ENCODE measurements at places on chromosomes 6 and 20. TPM values are rescaled to one million over a fixed set of nuclear protein-coding genes. Genes with fewer than 3 reads are reported as not detected.
A peak's percentile ranks its signal among the peaks of the same experiment; 100 is the strongest.

The KCNK15 gene
- not detected for total RNA-seq

The SNAP25 gene
- 11.9 TPM for total RNA-seq

The TBXT gene
- not detected for total RNA-seq

The UTRN gene
- total RNA-seq, result 93.3 TPM

The AARS2 gene
- 7.3 TPM for total RNA-seq

The ZBP1 gene
- 3.0 TPM for total RNA-seq

The SLC22A7 gene
- total RNA-seq, result not detected

The FRK gene
- total RNA-seq, result 1.3 TPM

The SLC35F1 gene
- total RNA-seq, result not detected

The CCDC170 gene
- not detected for total RNA-seq

The C2 gene
- 2.9 TPM for total RNA-seq

The HLA-DQA1 gene
- not detected for total RNA-seq

The SYNCRIP gene
- 71.3 TPM for total RNA-seq

The TOP1 gene
- total RNA-seq, result 20.1 TPM

GRCh38 chr20:49853640-49854039 is 41.0 kb downstream of the SLC9A8 start:
- peak; percentile 97 for DNase-seq

- peak; percentile 44 for DNase-seq
Observed at GRCh38 chr20:49115564-49115963, 69.5 kb downstream of the CSE1L start.

- no peak for DNase-seq
Observed at GRCh38 chr20:18101125-18101810, 36.4 kb upstream of the KAT14 start.

DNA sequence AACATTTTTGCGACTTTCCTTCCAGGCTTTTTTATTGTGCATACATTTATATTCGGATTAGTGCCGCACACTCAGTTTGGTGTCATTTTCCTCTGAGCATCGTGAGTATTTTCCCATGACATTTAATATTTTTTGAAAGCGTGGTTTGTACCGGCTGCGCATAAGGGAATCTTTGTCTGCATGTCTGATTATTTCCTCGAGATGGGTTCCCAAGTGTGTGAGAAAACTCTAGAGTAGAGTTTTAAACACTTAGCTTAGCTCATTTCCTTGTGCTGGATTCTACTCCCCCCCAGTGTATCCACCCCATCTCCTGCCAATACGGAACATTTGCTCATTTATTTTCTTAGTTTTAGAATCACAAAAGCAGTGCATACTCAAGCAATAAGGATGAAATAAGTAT is 94.3 kb downstream of the CDC5L start:
- no peak for DNase-seq

- DNase-seq, result peak; percentile 45
Observed at GRCh38 chr6:163405412-163406309, 8.9 kb upstream of the QKI start.

DNA sequence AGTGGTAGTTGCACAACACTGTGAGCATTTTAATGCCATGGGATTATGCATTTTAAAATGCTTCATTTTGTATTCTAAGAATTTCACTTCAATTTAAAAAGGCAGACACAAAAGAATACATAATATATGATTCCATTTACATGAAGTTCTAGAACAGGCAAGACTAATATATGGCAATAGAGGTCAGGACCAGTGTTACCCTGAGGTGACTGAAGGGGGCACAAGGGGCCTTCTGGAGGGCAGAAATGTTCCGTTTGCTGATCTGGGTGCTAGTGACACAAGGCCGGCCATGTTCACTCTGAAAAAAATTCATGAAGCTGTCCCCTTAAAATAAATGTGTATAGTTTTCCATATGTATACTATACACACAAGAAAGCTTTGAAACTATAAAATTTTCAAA is 28.5 kb downstream of the TASP1 start:
- DNase-seq, result no peak

- no peak for DNase-seq
Observed at GRCh38 chr20:51667002-51667408, 101.2 kb downstream of the ATP9A start.

- DNase-seq, result no peak
Observed at GRCh38 chr6:150719099-150719766, 119.5 kb downstream of the PLEKHG1 start.

- peak; percentile 90 for DNase-seq
Observed at GRCh38 chr6:85498596-85499258, 48.8 kb downstream of the NT5E start.

GRCh38 chr20:47220161-47220582 is 136.3 kb downstream of the ZMYND8 start:
- peak; percentile 49 for DNase-seq

DNA sequence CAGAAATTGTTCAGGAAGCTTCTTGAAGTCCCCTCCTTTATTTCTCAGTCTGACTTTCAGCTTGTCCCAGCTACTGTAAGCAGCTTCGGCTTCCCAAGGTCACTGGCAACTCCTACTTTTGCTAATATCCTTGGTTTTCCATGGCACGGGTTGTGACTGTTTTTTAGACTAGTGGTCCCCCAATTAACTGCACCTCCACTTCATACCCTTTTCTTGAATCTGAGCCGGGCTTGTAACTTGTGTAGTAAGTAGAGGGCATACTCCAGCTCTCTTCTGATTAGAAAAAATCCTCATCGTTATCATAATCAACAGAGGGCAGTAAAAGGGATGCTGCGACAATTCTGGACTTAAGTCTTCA is 162.3 kb upstream of the TNFAIP3 start:
- no peak for DNase-seq

DNA sequence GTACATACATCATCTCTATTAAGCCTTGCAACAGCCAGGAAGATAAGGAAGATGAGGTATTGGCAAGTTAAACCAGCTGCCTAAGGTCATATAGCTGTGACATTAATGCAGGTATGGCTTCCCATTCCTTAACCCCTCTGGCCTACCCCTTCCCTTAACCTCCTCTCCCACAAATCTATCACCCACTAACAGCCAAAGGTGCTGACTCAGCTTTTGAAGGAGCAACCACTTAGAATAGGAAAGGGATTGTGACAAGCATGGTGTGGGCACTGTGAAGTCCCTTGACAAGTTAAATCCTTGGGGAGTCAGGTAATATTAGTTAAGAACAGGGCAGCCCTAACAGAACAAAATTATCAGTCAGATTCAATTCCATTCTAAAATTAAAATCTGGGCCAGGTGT is 5.4 kb upstream of the SH3BGRL2 start:
- DNase-seq, result no peak

GRCh38 chr20:44008806-44009678 is 94.4 kb downstream of the TOX2 start:
- DNase-seq, result no peak

DNA sequence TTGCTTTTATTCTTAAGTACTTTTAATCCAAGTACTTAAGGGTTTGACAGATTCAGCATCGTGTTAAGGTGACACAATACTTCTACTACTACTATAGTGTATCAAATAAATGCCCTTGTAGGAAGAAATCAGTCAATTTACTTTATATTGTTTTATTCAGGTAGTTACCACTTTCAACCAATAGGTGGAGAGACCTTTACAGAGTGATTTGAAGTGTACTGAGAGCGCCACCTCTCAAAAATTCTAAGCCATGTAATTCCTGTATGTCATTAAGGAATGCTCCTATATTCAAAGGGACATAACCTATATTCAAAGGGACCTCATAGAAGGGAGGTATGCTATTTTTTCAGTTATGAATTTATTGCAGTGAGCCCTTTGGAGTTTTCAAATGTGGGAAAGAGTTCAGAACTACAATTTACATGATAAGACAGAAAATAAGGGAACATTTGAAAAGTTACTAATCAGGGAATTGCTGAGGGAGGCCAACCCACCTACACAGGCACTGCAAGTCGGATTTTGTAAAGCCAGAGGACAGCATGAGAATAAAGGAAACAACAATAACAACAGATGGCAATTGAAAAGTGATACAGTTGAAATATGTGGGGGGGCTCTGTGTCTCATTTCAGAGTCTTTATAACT is 955.6 kb downstream of the TBC1D32 start:
- peak; percentile 39 for DNase-seq

DNA sequence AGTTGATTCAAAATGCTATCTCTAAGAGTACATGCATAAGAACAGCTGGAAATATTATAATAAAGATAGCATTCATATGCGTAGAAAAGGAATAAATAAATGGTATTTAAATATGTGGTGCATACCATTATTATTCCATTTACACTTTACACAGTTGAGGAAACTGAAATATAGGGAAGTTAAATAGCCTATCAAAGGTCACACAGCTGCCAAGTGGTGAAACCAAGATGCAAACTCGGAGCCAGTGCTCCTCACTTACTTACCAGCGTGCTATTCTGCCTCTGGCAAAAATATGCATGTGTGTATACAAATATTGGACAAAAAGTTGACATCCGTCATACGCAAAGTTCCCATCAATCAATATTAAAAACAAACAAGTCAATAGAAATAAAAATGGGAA is 22.3 kb upstream of the ANKEF1 start:
- no peak for DNase-seq

DNA sequence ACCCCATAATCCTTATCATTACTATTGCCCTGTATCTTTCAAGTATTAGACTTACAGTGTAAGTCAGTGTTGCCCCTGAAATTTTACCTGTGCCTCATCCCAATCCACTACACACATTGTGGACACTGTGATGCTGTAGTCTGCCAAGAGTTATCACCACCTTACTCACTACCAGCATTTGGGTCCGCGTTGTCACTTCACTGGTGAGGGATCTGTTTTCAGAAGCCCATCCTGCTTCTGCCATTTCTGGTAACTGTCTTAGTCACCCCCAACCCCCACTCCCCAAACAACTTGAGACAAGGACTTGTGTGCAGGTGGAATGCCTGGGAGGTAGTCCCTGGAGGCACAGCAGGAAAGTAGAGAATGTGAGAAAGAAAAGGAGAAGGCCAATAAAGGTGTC is 6.0 kb upstream of the RAB44 start:
- no peak for DNase-seq

GRCh38 chr6:107965746-107966145 is 7.7 kb upstream of the SEC63 start:
- peak; percentile 86 for DNase-seq

GRCh38 chr6:149007846-149008245 is 261.0 kb downstream of the UST start:
- no peak for DNase-seq

DNA sequence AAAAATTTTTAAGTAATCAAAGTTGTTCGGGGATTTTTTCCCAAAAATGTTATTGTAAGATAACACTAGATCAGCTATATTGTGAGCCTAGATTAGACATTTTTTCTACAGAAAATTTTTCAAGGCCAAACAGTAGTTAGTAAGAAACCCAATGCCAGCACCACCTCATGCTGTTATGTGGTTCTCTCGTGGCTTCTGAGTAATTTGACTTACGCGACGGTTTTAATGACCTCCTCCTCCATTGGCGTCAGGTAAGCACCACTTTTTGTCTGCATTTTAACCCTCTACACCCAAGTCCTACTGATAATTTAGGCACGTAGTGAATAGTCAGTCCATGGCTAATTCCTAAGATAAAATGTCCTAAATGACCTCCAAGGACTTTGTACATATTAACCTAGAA is 9.7 kb downstream of the RPS6KA2 start:
- DNase-seq, result no peak

DNA sequence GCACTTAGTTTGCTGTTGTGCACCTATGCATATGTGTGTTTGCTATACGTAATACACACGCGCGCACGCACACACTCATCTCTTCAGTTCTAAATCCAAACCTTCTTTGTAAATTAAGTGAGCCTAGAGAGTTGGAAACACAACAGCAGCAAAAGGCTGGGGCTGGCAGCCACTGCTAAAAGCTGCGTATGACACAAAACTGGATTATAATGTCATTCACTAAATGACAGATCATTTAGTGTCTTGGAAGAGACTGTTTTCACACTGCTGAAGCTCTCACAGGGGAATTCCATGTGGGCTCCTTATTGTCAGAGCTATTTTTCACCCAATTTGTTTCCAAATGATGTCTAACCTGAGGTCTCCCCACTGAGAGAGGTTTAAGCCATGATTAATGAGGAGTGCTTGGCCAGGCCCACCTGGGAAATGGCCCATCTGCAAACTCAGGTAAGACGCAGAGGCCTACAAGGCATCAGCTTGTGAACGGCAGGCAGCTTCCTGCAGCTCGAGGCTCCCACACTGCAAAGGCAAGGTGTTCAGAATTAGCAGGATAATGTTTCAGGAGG is 94.2 kb downstream of the OLIG3 start:
- no peak for DNase-seq

DNA sequence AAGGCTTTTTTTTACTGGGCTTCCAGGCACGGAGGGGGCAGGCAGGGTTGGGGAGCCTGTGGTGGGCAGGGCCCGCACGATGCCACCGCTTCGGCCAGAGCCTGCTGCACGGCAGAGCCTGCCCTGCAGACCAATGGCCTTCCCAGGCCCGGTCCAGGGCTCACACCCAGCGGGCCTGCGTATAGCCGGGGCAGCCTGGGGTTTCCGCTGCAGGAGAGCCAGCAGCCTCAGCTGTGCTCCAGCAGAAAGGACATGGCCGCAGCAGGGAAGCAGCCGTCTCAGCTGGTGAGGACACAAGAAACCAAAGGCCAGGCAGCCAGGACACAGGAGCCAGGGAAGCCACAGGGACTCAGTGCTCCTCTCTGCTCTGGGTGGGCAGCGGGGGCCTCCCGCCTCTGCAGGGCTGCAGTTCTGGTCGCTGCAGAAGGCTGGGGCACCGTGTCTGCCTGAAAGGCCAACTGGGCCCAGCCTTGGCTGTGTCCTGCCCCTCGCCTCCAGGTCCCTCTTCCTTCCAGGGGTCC is 90.6 kb downstream of the TTLL2 start:
- no peak for DNase-seq

DNA sequence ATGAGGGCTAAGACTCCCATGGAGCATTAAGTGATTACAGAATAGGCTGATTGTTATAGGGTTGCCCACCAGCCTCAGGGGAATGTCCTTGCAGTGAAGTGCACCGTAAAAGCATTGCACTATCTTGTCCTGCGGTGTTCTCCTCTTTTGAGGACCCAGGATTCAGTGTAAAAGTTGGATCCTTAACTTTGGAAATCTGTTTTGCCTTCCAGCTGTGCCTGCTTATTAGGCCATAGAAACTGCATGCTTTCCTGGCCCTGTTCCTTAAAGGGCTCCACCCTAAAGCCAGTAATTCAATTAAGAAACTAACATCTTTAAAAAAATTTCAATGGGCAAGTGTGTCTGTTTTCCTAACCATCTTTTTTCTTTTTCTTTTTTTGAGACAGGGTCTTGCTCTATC is 25.4 kb upstream of the NOTCH4 start:
- DNase-seq, result no peak

GRCh38 chr6:169289619-169290339 is 36.1 kb upstream of the THBS2 start:
- peak; percentile 85 for DNase-seq

DNA sequence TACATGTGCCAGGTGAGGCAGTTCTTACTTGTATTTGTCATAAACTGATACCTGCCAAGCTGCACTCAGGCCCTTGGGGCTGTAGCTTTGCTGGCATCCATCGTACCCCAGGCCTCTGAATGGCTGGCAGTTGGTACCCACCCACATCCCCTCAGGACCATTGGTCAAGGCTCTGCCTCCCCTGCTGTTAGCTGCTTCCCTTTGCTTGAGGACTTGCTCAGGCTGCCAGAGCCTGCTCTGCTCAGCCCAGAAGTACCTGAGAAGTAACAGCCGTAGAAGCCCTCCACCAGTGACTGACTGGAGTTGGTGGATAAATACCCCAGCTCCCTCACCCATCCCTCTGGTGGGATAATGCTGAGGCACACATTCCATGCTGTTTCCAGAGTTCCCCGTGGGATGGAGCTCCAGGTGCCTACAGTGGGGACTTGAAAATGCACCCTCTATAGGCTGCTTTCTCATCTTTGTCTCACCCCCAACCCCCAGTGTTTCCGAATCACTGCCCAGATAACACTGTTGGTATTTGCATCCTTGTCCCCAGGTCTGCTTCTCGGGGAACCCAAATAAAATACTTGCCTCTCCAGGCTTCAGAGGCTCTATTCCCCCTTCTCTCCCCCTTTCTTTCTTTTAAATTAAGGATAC is 7.3 kb downstream of the EBF4 start:
- DNase-seq, result no peak
